ENCODE measurements at places on chromosomes 6 and 20.

DNA sequence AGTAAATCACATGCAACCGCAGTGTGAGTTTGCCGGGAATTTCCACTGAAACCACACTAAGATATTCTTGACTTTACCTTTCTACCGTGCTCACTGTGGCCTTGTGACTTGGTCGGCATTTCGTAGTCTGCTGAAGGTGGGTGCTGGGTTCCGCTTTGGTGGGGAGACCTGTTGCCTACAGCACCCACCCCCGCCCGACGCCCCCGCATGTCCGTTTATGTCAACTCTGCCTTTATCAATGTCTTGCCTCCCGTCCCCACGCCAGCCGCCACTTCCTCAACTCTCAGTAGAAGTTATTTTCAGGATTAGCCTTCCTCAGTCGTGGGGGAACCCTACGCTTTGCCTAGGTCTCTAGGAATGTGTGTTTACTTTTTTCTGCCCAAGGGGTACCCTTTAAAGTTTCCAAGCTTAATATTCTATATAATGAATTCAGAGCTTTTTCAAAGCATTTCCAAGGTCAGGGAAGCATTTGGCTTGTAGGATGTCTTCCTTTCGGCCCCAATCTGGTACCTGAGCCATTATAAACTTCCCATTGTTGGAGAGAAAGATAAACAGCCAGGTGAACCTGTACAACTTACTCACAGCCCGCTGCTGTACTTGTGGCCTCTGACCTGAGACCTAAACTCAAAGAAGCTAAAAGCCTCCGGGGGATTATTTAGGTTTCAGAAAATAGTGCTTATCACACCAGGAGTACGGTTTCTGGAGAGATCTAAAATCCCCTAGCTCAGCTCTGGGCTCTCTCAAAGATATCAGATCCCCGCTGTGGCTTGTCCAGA, 54.2 kb downstream of the TBC1D7 start:
- H3K36me3 ChIP-seq = peaks cover 1% of the 10 kb centered on the region
- H3K27me3 ChIP-seq = no peaks in the 10 kb centered on the region
- H3K4me1 ChIP-seq = peaks cover 3% of the 10 kb centered on the region
- DNase-seq = no peak
- no peak overlapping the region for H3K4me3 ChIP-seq
- H3K27ac ChIP-seq = no peak overlapping the region

DNA sequence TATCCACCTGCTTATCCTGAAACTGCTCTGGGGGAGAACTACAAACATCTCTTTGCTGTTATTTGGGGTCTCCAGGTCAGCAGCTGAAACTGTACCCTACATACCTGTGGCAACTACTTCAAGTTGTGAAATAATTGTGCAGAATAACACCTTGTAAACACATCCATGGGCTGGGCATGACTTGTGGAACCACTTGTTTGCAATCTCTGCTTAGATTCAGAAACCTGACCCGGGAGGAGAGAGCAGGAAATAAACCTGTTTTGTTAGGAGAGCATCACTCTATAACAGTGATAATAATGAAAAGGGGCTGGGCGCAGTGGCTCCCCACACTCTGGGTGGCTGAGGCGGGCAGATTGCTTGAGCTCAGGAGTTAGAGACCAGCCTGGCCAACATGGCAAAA, 183.1 kb downstream of the NFATC2 start:
- no peak for DNase-seq
- no peaks in the 10 kb centered on the region for H3K36me3 ChIP-seq
- H3K4me1 ChIP-seq = no peaks in the 10 kb centered on the region
- H3K27me3 ChIP-seq = no peaks in the 10 kb centered on the region
- no peak overlapping the region for H3K27ac ChIP-seq
- no peak overlapping the region for H3K4me3 ChIP-seq

DNA sequence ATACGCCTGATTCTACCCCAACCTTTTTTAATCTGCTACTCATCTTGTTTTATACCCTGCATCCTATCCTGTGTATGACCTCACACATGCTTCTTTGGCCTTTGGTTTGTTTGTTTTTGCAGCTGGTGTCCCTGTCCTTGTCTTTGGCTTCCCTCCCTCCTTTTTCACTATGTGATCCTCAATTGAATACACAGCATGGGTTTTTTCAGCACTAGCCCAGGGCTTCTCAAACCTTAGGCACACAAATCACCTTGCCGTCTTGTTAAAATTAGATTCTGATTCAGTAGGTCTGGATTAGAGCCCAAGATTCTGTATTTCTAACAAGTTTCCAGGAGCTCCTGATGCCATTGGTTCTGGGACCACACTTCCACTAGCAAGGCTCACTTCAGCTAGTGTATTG, 321.5 kb upstream of the MAN1A1 start:
- H3K36me3 ChIP-seq = no peaks in the 10 kb centered on the region
- no peak overlapping the region for H3K27ac ChIP-seq
- H3K4me3 ChIP-seq = no peak overlapping the region
- peaks cover 4% of the 10 kb centered on the region for H3K4me1 ChIP-seq

- no peaks in the 10 kb centered on the region for H3K36me3 ChIP-seq
- no peaks in the 10 kb centered on the region for H3K4me1 ChIP-seq
- H3K4me3 ChIP-seq = peak within 1 kb of the TSS; percentile 49
- no peaks in the 10 kb centered on the region for H3K27me3 ChIP-seq
- DNase-seq = peak; percentile 66
Observed at GRCh38 chr6:55578537-55579363, at the start of gene HMGCLL1. Gene HMGCLL1 (minus strand): TSS chr6:55579192. CDS start chr6:55579055, 137 bp downstream.

- H3K36me3 ChIP-seq = peaks cover 1% of the 10 kb centered on the region
- DNase-seq = no peak
- H3K4me3 ChIP-seq = no peak overlapping the region
- no peaks in the 10 kb centered on the region for H3K27me3 ChIP-seq
Observed at GRCh38 chr6:88864359-88865054, 98.9 kb downstream of the RNGTT start.

DNA sequence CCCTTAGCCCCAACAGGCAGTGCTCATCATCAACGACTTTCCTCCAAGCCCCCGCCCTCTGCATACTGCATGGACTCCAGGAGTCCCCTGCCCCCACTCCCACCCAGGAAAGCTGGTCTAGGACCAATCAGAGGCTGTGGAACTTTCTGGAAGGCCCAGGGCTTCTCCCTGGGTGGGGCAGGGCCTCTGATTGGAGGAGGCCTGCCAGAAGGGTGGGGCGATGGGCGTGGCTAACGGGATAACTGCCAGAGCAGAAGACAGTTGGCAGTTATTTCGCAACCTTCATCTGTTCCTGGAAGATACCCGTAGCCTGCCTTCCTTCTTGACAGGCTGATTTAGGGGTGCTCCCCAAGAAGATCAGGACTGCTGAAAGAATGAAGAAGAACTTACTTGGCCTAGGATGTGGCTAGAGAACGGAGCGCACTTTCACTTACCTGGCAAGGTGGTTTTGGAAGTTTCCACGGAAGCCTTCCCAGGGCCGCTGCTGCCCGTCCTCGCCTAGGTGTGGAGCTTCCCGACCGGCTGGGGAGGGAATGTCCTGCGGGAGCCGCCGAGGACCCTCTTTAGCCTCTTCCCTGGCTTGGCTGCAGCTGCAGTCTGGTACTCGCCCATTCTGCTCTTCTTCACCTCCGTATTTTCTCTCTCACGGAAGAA, 209.0 kb downstream of the LRFN2 start:
- DNase-seq = no peak
- H3K36me3 ChIP-seq = no peaks in the 10 kb centered on the region
- no peaks in the 10 kb centered on the region for H3K4me1 ChIP-seq
- no peak overlapping the region for H3K4me3 ChIP-seq
- H3K27ac ChIP-seq = no peak overlapping the region

DNA sequence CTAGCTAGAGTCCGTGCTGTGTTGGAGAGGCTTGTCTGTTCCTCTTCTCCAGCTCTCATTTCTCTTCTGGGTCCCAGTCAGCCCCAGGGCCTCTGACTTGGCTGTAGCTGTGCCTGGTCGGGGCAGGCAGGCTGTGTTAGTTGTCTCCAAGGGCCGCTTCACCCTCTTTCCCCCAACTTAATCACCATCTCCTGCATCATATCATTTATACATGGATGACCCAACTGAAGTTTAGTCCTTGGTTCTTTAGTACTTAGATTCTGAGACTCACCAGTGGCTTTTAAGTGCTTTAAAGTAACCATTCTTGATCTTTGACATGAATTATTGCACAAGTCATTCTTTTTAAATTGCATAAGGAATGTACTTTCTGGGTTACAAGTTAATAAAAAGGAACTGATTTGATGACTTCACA, 127.3 kb downstream of the RTN4IP1 start:
- no peaks in the 10 kb centered on the region for H3K27me3 ChIP-seq
- H3K36me3 ChIP-seq = no peaks in the 10 kb centered on the region
- no peak overlapping the region for H3K4me3 ChIP-seq
- H3K4me1 ChIP-seq = no peaks in the 10 kb centered on the region

DNA sequence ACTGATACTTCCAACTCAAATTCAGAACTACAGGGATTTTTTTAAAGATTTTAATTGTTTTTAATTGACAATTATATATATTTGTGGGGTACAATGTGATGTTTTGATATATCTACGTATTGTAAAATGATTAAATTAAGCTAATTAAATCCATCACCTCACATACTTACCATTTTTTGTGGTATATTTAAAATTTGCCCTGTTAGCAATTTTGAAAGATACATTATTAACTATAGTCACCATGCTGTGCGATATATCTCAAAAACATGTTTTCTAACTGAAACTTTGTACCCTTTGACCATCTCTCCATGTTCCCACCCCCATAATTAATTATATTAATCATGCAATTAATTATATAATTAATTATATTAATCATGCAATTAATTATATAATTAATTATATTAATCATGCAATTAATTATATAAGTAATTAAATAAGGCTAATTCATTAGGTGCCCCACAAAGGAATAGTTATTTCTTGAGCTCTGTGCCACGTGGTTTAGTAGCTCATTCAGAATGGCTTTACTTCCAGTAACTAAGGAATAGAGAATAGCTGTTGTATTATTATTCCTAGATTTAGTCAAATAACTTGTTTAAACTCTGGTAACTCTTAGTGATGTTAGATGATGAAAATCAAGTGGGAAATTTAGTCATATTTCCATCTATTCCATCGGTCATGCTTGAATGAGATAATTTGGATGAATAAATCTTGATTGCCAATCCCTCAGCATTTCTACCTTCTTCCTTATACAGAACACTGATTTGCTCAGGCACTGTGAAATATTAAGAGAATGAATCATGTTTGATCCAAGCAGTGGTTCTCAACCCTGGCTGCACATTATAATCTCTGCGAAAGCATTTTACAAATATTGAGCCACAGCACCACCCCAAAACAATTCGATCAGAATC, 25.1 kb downstream of the LOC128125822 start:
- no peak overlapping the region for H3K27ac ChIP-seq
- H3K27me3 ChIP-seq = no peaks in the 10 kb centered on the region
- H3K36me3 ChIP-seq = no peaks in the 10 kb centered on the region
- DNase-seq = no peak
- no peaks in the 10 kb centered on the region for H3K4me1 ChIP-seq

GRCh38 chr20:52193133-52193532, 1.6 kb upstream of the ZFP64 start:
- no peaks in the 10 kb centered on the region for H3K36me3 ChIP-seq
- no peak for DNase-seq
- no peaks in the 10 kb centered on the region for H3K27me3 ChIP-seq
- H3K4me3 ChIP-seq = no peak overlapping the region

- H3K4me1 ChIP-seq = peaks cover 6% of the 10 kb centered on the region
- H3K27me3 ChIP-seq = no peaks in the 10 kb centered on the region
- no peaks in the 10 kb centered on the region for H3K36me3 ChIP-seq
- H3K27ac ChIP-seq = no peak overlapping the region
- DNase-seq = no peak
Observed at GRCh38 chr6:28003661-28004060, 46.6 kb downstream of the OR2B6 start.

GRCh38 chr6:39310542-39310941, 3.7 kb downstream of the KCNK17 start:
- no peaks in the 10 kb centered on the region for H3K36me3 ChIP-seq
- no peak overlapping the region for H3K27ac ChIP-seq
- H3K27me3 ChIP-seq = peaks cover 51% of the 10 kb centered on the region
- H3K4me3 ChIP-seq = no peak overlapping the region

DNA sequence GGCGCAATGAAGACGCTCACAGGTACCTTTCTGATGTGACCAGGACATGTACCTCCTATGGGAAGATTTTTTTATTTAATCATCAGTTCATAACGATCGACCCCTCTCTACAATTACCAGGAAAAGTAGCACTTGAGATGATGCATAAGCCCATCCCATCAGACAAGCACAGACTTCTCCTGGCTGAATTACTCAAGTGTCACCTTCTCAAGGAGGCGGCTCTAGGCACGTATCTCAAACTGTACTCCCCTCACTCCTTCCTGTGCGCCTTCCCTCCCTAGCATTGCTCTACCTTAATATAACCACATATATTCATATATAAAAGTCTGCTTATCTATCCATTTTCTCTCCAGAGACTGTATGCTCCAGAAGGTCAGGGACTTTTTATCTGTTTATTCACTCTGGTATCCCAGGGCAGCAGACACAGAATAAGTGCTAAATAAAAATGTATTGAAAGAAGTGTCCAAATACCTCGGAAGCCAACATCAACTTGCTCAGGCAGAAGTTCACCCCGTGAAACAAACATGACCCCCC, 71.5 kb downstream of the CNKSR3 start:
- DNase-seq = no peak
- peaks cover 6% of the 10 kb centered on the region for H3K36me3 ChIP-seq
- peaks cover 5% of the 10 kb centered on the region for H3K4me1 ChIP-seq
- H3K27ac ChIP-seq = no peak overlapping the region
- H3K27me3 ChIP-seq = no peaks in the 10 kb centered on the region

- H3K4me1 ChIP-seq = peaks cover 5% of the 10 kb centered on the region
- H3K36me3 ChIP-seq = no peaks in the 10 kb centered on the region
- DNase-seq = no peak
- H3K27me3 ChIP-seq = no peaks in the 10 kb centered on the region
- no peak overlapping the region for H3K27ac ChIP-seq
Observed at GRCh38 chr20:5829241-5829809, 79.1 kb downstream of the SHLD1 start.

DNA sequence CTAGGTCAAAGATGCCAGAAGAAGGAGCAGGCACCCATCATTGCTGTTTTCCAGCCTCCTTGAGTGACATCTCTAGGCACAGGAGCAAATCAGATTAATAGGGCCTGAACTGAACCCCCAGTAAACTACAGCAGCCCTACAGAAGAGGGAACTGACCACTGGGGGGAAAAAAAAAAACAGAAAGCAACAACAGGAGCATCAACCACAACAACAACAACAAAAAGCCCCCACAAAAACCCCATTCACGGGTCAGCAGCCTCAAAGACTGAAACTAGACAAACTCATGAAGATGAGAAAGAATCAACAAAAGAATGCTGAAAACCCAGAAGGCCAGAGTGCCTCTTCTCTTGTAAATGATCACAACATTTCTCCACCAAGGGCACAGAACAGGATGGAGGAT, 537.4 kb upstream of the BTBD3 start:
- H3K4me3 ChIP-seq = no peak overlapping the region
- peaks cover 13% of the 10 kb centered on the region for H3K4me1 ChIP-seq
- H3K36me3 ChIP-seq = no peaks in the 10 kb centered on the region

Data from neuronal stem cell (in vitro differentiated cells).